ENCODE measurements at places on chromosomes 1 and 21.

GRCh38 chr1:231918239-231919015, 291.8 kb downstream of the DISC1 start:
- no peak for DNase-seq

- no peak for DNase-seq
Observed at GRCh38 chr1:43557744-43558245, 27.1 kb downstream of the PTPRF start.

GRCh38 chr1:56806804-56807203, 12.4 kb downstream of the FYB2 start:
- DNase-seq, result no peak

GRCh38 chr1:209931141-209931540, 6.9 kb upstream of the SYT14 start:
- no peak for DNase-seq

GRCh38 chr1:244344001-244344400, 107.7 kb downstream of the ADSS2 start:
- no peak for DNase-seq

DNA sequence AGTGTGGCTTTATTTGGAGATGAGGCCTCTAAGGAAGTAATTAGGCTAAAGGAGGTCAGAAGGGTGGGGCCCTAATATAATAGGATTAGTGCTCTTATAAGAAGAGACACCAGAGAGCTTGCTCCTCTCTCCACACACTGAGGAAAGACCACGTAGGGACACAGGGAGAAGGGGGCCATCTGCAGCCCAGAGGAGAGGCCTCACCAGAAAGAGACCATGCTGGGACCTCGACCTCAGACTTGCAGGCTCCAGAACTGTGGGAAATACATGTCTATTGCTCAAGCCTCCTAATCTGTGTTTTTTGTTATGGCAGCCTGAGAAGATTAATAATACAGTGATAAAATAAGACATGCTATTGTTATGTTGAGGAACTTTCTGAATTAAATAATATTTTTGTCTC, 8.3 kb downstream of the RCAN1 start:
- DNase-seq, result no peak

DNA sequence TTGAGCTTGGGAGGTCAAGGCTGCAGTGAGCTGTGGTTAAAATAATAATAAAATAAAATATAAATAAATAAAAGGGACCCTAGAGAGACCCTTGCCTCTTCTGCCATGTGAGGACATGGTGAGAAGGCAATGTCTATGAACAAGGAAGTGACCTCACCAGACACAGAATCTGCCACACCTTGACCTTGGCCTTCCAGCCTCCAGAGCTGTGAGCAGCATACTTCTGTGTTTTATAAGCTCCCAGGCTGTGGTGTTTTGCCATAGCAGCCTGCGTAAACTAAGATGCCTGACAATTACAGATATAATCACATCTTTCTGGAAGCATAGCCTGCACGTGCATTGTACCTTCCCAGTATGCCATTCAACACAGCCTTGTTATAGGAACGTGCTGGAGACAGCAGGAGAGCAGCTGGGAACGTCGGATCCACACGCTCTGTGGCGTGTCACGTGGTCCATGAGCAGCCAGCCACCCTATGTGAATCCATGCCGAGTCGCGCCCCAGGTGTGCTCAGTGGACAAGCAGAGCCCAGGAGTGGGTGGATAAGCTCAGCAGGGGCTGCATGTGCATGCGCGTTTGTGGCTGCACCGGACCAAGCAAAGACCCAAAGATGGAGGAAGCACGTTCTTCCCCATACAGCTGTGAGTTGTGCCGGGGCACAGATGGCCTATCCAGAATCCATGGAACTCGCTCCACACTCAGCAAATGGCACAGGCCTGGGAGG, 17.8 kb downstream of the WNT9A start:
- DNase-seq, result no peak

GRCh38 chr1:18183533-18183932, 75.9 kb downstream of the IGSF21 start:
- no peak for DNase-seq

DNA sequence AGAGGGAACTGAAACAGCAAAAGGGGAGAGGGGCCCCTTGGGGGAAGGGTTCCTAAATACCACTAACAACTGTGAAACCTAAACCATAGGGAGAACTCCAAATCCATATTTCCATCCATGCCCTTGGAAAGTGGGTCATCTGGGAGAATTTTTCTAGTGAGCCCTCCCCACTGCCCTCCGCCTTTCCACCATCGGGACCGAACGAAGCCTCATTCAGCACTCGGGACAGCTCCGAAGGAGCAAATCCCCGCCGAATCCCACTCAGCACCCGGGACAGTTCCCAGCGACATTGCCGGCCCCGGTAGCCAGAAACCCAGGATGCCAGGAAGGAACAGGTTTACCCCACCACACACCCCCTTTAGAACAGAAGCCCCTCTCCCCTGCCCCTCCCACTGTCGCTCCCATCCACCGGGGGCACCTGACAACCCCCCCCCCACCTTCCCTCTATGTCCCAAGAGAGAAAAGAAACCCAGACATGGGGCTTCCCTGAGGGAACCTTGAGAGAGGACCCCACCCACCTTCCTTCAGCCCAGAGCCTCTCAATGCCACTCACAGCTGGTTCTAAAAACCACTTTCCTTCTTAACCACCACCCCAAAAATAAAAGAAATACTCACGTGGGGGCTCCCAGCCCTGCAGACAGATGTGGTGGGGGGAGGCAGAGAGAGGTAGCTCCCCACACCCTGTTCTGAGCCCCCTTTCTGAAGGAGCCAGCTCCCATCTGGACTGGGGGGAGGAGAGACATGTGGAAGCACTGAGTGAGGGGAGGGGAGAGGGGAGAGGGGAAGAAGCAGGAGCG, 4.5 kb downstream of the DLGAP3 start:
- peak; percentile 35 for DNase-seq

GRCh38 chr1:231827337-231828105, 200.9 kb downstream of the DISC1 start:
- DNase-seq, result no peak

DNA sequence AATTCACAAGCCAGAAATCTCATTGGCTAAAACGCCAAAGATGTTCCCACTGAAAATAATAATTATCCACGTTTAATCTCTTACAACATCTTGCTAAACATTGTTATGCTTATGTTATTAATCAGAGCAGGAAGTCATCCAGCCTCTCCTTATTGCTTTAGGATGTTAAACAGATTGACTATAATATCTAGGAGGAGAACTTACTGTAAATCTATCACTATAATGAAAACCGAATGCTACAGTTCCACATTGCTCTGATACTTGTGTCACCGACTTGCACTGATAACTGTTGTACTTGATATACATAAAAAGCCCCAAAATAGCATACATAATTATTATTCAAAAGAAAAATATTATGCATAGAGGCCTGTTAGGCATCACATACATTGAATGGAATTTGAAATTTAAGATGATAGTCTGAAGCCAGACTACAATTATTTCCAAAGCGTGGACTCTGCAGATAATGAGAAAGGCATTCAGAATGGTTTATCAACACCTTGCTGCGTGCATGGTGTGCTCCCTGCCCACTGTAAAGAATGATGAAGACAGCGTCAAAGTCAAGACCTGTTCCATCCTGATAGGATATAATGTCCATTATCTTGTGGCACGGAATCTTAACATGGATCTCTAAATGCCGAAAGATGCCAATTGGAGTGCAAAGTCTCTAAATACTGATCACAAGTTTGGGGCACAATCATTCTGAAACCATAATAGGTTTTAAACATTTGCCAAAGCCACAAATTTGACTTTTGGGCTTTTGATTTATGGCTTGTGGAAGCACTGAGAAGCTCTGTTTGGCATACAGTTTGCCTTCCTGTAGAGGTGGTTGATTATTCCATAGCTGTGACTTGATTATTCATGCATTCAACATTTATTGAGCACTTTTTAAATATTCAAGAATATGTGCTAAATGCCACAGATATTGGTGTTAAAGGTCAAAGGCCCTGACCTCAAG, 71.3 kb downstream of the CRB1 start:
- no peak for DNase-seq

DNA sequence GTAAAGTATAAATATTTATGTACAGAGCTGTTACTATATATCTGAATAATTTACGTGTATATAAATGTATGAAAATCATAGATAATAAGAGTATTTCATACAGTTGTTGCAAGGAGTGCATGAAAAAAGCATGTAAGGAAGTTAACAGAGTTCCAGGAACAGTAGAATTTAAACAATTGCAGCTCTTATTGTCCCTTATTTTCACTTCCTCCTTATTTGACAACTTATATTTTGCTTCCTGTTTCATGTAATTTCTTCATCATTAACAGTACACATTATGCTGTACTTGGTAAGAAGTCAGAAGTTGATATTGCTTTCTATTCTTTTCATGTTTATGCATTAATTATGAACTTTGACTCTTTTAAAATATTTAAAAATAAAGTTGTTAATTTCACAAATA, 681.5 kb downstream of the LRRIQ3 start:
- no peak for DNase-seq

GRCh38 chr1:94980582-94981574, 54.0 kb upstream of the CNN3 start:
- no peak for DNase-seq

- no peak for DNase-seq
Observed at GRCh38 chr1:182002570-182002969, 58.9 kb downstream of the ZNF648 start.

DNA sequence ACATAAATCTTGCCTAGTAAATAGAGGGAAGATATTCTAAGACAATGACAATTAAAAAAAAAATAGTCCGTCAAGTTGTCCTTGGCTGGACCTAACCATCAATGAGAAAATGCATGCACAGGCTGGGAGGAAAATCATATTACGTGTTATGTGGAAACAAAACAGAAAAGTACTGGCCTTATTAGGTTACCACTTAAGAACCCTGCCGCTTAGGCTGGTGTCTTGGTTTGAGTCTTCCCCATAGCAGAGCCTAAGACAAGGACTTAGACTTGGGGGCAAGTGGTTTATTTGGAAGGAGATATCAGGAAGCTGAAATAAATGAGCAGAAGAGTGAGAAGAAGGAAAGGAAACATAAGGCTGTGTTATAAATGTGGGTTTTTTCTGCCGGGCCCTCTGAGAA, 186.4 kb downstream of the MRPL39 start:
- DNase-seq, result no peak

- no peak for DNase-seq
Observed at GRCh38 chr21:37348664-37349063, 17.9 kb upstream of the DYRK1A start.

DNA sequence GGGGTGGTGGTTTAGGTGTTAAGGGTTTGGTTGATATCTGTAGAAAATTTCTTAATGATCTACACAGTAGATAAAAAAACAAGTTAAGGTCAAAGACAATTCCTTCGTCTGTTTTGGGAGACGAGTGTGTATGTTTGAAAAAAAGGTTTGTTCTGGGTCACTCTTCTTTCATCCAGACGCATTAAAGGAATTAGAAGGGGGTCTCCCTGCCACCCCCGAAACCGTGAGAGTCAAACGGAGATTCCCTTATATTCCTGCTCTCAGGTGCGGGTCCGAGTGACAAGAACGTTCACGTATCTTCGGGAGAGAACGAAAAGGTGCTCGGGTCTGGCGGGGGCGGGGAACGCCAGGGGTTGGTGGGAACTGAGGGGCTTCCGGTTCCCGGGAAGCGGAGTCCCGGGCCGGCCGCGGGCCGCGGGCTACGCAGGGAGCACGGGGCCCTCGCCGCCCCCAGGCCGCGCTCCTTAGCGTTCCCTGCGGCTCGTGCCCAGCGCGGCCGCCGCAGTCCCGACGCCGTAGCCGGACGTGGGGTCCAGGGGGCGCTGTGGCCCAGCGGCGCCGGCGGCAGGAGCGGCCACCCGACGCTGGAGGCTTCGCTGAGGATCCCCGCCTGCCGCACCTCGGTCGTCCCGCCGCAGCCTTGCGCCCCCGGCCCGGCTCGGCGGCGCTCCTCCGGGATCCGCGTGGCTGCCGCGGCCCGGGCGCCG, at the start of gene ZFYVE9:
ZFYVE9 (plus strand) TSS at position 577 of the 707 bp plus-strand sequence. CDS start 91,118 bp downstream, outside the sequence.
- DNase-seq, result peak; percentile 50

DNA sequence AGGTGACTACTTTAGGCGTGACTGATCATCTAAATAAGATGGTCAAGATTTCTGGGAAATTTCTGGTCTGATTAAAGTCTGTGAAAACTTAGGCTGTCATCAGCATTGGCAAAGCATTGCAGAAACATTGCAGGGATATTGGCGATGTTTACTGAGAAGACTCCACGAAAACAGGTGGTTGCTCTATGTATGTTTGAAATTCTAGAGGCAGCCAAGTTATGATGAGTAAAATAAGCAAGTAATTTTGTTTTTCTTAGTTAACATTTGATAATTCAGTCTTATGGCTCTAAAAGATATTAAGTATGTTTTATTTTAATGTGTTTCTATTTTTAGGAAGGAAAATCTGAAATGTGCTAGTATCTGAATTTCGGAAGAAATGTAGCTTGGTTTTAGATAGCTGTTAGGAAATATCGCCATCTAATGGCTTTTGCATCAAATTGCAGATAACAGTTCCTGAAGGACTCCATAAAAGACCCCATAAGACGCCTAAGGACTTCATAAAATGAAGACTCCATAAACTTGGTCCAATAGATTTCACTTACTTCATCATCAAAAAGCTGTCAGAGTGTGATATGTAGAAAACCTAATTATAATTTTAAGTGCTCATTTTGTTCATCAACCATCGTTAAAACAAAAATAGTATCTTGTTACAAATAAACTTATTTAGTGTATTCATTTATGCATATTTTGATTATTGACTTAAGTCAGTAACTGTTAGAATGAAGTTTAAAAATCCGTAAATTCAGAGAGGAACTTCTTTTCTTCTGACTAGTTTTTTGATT, 344.6 kb downstream of the RYR2 start:
- DNase-seq, result no peak

GRCh38 chr21:15222707-15223106, 157.9 kb upstream of the NRIP1 start:
- no peak for DNase-seq

GRCh38 chr1:94236013-94236491, 1.3 kb downstream of the ARHGAP29 start:
- DNase-seq, result no peak

- peak; percentile 81 for DNase-seq
Observed at GRCh38 chr1:3410142-3410925, 44.1 kb upstream of the ARHGEF16 start.

GRCh38 chr21:27614231-27614630, 647.3 kb upstream of the ADAMTS5 start:
- no peak for DNase-seq
